T-helper 2 cell (primary cell): ENCODE measurements at places on chromosomes 1 and 21.

DNA sequence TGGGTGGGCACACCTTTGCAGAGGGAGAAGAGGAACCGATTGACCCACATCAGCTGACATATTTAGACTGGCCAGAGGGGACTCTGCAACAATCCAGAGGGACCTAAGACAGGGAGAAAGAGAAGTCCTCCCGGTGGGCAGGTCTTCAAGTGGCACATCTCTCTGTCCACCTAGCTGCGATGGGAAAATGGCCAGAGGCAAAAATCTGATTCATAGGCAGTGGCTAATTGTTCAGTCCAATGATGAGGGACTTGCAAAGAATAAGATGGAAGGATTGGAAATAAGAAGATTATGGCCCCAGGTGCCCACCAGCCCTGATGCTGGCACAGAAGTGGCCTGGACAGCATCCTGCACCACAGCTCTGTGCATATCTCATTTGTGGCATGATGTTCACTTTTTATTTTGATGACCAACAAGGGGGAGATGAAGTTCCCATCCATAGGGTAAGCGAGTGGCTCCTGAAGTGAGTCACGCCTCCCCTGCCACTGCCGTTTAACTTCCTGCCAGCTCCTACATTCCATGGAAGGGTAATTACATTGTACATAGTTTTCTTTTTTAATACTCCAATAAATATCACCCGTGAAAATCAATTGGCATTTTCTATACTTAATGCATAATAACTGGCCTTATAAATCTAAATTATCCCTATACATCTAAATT, 659.6 kb downstream of the MATN1 start:
- no peak for DNase-seq

GRCh38 chr1:151043163-151043562, 4.4 kb upstream of the C1orf56 start:
- no peak for DNase-seq

GRCh38 chr1:14626869-14627607, 28.6 kb downstream of the KAZN start:
- no peak for DNase-seq

DNA sequence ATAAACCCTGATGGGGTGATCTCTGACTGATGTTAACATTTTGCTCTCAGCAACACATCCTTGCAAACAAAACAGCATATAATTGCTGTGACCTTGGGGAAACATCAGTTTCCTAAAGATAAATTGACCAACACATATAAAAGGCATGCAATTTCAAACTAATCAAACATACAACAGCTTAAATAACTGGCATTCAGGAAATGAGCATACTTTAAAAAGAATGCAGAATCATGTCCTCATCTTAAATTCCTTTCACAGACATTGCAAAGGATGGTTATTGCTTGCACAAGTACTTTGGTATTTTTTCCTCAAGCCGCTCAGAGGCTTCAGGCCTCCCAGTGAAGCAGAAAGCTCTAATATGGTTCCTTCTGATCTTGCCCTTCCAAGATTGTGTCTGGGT, 53.4 kb upstream of the RGS18 start:
- no peak for DNase-seq

DNA sequence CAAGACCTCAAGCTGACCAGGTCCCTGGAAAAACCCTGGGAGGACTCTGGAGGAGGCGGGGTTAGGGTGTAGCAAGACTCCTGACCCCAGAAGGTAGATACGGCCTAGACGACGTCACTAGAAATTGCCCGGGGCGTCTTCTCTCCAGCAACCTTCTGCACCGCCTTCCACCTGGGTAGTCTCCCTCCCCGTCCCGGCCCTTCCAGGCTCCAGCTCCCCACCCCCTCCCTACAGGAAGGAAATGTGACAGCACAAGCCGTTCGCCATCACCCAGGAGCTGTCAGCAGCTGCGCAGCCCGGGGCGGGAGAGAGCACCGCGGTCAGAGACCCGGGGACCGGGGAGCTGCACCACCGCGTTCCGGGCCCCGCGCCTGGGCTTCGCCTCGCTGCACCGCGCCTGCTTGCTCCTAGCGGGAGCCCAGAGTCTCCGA, 20.0 kb downstream of the SERTAD4 start:
- DNase-seq, result no peak
